ENCODE measurements at places on chromosomes 3 and 15.
A peak's percentile ranks its signal among the peaks of the same experiment; 100 is the strongest.

DNA sequence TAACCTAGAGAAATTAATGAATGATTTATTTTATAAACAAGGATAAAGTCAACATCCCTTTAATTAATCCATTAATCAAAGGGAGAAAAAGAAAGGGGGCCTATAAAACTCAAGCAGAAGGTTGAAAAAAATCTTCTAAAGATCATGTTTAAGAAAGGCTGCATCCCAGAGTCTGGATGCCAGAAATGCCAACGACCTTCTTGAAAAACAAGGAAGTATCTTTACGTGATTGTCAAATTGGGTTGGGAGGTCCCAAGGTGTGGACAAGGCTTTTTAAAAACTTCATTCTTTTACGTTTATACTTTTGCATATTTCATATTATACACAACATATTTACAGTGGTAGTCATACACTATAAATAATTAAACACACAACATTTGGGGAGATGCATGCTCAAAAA, 1.6 kb downstream of the GOLGB1 start:
- no peak for DNase-seq

DNA sequence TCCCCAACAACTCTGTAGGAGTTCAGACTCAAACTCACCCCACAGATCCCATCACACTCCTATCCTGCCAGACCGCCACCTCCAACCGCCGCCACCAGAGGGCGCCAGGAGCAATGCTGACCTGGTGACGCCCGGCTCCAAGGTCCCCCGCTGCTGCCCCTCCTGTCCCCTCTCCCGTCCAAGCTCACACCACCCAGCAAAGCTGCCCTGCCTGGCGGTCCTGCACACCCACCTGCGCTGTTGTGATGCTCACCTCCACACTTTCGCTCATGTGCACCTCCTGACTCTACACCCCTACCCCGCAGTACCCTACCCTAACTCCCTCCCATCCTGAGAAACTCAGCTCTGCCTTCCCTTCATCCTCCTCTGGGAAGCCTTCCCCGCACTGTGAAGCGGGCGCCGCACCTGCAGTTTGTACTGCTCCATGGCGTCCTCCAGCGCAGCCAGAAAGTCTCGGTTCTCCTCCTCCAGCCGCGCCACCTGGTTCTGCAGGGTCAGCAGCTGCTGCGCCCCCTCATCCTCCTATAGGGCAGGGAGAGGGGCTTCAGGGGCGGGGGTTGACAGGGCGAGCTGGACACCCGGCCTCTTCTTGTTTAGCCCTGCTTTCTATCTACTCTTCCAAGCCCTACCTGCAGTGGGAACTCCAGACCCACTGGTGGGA, 7.9 kb downstream of the KIF7 start:
- peak; percentile 15 for DNase-seq

GRCh38 chr3:65344444-65344843, 656.6 kb upstream of the ADAMTS9 start:
- no peak for DNase-seq

DNA sequence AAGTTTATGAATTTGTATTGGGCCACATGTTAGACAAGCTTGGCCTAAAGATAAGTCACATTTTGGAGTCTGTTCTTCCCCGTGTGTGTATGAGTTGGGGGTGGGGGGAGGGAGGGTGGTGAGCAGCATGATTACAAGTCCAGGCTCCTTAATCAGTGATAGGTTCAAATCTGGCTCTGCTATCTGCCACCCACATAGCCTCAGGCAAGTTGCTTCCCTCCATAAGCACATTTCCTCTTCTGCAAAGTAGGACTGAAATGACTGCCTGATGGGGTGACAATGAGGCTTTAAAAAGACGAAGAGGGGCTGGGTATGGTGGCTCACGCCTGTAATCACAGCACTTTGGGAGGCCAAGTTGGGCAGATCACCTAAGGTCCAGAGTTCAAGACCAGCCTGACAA, 1.1 kb upstream of the SPATA12 start:
- no peak for DNase-seq

GRCh38 chr3:182609575-182610156, 183.6 kb upstream of the ATP11B start:
- DNase-seq = no peak

DNA sequence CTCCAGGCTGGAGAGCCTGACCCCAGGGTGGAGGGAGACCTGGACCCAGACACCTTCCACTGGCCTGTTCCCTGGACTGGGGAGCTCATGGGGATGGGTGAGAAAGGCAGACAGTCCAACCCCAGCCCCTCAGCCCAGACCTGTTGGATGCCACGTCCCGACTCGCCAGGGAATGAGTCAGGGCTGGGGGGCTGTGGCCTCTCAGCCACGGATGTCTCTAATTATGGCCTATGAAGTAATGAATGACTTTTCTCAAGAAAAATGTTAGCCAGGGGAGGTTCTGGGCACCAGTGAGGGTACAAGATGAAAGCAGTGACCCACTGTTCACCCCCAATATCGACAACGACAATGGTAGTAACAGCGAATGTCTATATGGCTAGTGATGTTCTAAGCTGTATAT, 107.0 kb upstream of the RPL32 start:
- no peak for DNase-seq

Measured in ACHN (cell line).